ENCODE measurements at places on chromosomes 13 and 19. TPM values are rescaled to one million over a fixed set of nuclear protein-coding genes. Genes with fewer than 3 reads are reported as not detected.

The EDNRB gene
- 0.35 TPM for total RNA-seq

The PCDH20 gene
- 19.1 TPM for total RNA-seq

The METTL21C gene
- total RNA-seq: not detected

The VASP gene
- 224 TPM for total RNA-seq

The TECR gene
- 35.6 TPM for total RNA-seq

The ZNF30 gene
- total RNA-seq: 4.7 TPM

The SIAH3 gene
- under 0.01 TPM for total RNA-seq

The GARIN5A gene
- 0.52 TPM for total RNA-seq

The KLK12 gene
- not detected for total RNA-seq

The GNG7 gene
- not detected for total RNA-seq

The ZNF578 gene
- 6.5 TPM for total RNA-seq

The TEX29 gene
- not detected for total RNA-seq

The LRG1 gene
- total RNA-seq: 0.17 TPM

The CEACAM1 gene
- 0.69 TPM for total RNA-seq

DNA sequence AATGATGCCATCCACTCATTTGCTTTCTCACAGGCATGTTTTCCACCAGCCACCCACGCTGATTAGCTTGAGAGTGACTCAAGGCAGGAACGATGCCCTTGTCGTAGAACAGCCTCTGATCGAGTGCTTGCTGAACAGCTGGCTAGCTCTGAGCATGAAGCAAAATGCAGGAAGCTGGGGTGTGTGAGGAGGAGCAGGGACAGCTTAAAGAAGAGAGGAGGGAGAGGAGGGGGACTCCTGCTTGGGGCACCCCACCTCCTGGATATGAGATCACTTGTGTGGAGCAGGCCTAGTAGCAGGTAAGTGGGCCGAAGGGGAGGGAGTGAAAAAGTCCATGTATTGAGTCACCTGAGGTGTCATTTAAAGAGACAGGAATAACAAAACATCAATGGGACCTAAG, 48.8 kb downstream of the IRS2 start:
- DNase-seq: peak; percentile 63

GRCh38 chr13:51781246-51782022, 22.5 kb downstream of the DHRS12 start:
- DNase-seq: peak; percentile 33

DNA sequence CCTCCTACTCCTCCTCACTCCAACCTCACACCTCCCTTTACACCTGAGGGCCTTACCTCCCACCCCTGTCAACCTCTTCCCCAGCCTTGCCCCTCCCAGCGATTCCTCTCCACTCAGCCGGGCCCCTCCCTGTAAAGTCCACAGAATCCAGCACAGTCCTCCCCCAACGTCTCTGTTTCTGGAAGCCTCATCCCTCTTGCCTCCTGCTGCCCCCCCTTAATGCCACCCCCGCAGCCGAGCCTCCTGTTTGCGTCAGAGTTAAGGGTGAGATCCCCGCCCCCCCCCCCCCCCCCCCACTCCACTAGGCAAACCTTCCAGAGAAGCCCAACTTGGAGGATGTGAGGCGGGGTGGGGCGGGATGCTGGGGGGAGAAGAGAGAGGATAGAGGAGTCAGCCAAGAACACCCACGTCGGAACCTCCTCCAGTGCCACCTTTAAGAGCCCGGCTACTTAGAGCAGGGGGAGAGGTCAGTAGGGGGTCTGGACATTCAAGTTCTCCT, 2.1 kb downstream of the UNC13A start:
- DNase-seq: no peak

GRCh38 chr19:18833141-18833476, 1.4 kb downstream of the UPF1 start:
- peak; percentile 21 for DNase-seq

- DNase-seq: no peak
These were observed 481.9 kb downstream of the GPC6 start for GRCh38 chr13:93708308-93709075.

GRCh38 chr13:27542220-27542619, 78.1 kb downstream of the LNX2 start:
- no peak for DNase-seq

GRCh38 chr19:53147645-53148044, 11.2 kb downstream of the ZNF347 start:
- no peak for DNase-seq

DNA sequence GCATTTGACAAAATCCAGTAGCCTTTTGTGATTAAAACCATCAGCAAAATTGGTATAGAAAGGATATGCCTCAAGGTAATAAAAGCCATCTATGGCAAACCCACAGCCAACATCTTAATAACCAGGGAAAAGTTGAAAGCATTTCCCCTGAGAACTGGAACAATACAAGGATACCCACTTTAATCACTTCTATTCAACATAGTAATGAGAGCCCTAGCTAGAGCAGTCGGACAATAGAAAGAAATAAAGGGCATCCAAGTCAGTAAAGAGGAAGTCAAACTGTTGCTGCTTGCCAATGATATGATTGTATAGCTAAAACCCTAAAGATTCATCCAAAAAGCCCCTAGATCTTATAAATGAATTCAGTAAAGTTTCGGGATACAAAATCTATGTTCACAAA, 1510.3 kb downstream of the PCDH9 start:
- no peak for DNase-seq

- no peak for DNase-seq
These were observed 1.5 kb downstream of the SBNO2 start for GRCh38 chr19:1172353-1173158.

DNA sequence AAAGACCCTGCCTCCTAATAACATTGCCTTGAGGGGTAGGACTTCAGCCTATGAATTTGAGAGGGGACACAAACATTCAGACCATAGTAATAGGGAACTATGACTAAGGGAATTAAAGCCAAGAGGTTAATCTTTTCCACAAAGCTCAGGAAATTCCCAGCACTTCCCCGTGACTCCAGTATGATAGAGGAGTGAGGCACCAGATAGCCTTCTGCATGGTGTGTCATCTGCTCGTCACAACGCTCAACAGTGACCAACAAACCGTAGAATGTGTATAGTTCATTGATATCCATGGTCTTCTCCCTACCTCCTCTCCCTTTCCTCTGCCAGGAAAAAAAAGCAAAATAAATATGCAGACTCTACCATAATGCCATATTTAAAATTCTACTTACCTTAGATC, 64.4 kb downstream of the B3GLCT start:
- peak; percentile 49 for DNase-seq

DNA sequence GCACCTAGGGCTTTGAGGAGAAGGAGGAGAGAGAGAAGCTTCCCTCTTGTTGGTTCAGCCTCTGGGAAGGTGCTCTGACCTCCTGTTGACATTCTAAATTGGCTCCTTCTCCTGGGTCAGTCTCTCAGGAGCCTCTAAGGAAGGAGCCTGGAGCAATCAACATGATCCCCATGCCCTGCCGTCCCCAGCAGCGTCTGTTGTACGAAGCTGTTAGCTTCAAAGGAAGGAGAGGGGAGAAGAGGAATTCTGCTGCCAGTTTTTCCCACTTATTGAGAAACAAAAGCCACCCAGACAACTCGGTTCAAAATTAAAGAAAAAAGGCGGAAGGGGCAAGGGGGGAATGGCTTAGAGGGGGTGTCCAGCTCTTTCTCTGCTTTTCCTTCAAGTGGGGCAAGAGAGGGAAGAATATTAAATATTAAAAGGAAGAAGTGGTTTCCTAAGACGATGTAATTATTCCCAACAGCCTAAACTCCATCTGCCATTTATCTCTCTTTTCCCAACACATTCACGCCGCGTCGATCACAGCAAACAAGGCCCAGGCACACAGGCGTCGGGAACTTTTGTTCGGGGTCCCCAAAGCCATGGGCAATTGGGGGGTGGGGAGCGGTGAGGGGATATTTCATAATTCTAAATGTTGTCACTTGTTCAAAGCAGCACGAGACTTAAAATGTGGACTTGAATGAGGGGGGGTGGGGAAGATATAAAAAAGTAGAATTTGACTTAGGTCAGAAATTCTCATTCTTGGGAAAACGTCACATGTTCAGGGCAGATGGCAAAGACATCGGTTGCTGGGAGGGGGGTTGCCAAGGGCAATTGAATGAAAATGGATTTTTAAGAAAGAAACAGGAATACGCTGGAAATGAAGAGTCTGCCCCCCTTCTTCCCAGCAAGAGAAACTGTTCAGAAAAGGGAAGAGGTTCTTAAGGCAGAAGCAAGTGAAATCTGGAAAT, 116.8 kb upstream of the CACNA1A start:
- no peak for DNase-seq

DNA sequence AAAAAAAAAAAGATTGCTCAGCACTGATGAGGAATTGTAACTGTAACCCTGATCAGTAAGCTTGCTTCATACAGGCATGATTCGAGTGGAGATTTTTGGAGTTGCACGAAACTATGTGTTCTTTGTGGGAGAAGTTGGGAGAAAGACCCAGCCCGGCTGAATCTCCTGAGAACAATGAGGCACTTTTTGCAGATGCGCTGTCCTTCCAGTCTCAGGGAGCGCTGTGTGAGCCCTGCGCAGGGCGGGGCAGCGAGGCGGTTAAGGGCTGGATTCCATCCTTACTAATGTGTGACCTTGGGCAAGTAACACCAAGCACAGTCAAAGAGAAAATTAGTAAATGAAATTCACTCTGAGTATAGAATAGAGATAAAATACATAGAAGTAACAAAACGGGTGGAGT, 76.9 kb downstream of the SIPA1L3 start:
- no peak for DNase-seq

GRCh38 chr13:37364007-37364406, 234.6 kb downstream of the POSTN start:
- DNase-seq: no peak

GRCh38 chr19:38836983-38837626, 5.5 kb upstream of the ECH1 start:
- no peak for DNase-seq

- DNase-seq: no peak
These were observed 1.6 kb downstream of the PPP1R13L start for GRCh38 chr19:45403272-45403671.

DNA sequence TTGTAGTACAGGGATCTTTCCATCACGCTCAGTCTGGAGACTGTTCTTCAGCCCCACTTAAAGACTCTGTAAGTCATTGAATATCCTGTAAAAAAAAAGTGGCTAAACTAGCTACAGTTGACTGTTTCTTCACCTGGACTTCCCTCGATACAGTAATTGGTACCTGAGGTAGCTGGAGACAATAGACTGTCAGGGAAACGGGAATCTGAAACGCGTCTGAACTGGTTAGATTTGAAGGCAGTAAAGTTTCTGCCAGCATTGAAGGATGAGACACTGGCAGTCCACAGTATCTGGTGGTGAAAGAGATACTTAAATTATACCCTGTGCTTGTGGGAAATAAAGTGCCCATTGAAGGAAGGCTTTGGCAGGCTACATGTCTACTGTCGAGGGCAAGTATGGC, 550.5 kb downstream of the IRS2 start:
- no peak for DNase-seq

GRCh38 chr19:11087870-11088505, 1.3 kb upstream of the LDLR start:
- DNase-seq: no peak

DNA sequence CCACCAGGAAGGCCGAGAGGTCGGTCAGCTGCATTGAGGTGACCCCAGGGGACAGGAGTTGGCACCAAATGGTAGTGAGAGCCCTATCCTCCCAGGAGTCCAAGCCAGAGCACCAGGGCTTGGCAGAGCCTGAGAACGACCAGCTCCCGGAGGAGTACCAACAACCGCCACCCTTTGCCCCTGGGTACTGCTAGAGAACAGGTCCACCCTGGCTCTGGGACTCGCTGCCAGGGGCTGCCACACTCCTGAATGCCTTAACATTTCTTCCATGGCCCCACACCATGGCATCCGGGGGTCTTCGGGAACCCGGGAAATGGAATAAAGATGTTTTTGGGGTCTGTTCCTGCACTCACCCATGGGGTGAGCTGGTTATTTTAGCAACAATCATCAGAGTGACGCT, 14.1 kb downstream of the HSH2D start:
- no peak for DNase-seq

GRCh38 chr19:12777217-12778016, 2.1 kb upstream of the HOOK2 start:
- no peak for DNase-seq

GRCh38 chr13:67117010-67117550, 113.1 kb downstream of the PCDH9 start:
- DNase-seq: no peak

DNA sequence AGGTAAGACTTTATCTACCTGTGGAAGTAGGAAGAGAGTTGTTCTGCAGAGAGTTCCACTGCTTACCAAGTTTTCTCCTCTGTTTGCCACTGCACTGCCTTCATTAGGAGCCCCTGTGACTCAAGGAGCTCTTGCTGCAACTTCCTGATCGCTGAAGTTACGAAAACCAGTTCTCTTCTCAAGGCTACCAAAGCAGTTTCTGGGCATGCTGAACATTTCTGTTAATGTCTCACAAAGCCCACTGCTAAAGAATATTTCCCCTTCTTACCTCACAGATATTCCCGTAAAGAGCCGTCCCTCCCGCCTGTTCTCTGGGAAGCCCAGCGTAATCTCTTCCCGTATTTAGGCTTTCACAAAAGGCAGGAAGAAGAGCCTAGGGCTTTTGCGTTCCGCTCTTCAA, 82.6 kb upstream of the OXGR1 start:
- no peak for DNase-seq

GRCh38 chr19:7072541-7072940, 3.0 kb downstream of the ZNF557 start:
- no peak for DNase-seq

- DNase-seq: no peak
These were observed 6.5 kb downstream of the UNC13A start for GRCh38 chr19:17681505-17682125.

- DNase-seq: no peak
These were observed 304.7 kb downstream of the COG6 start for GRCh38 chr13:39960191-39960590.

- DNase-seq: no peak
These were observed 20.6 kb upstream of the CD33 start for GRCh38 chr19:51204321-51204720.

DNA sequence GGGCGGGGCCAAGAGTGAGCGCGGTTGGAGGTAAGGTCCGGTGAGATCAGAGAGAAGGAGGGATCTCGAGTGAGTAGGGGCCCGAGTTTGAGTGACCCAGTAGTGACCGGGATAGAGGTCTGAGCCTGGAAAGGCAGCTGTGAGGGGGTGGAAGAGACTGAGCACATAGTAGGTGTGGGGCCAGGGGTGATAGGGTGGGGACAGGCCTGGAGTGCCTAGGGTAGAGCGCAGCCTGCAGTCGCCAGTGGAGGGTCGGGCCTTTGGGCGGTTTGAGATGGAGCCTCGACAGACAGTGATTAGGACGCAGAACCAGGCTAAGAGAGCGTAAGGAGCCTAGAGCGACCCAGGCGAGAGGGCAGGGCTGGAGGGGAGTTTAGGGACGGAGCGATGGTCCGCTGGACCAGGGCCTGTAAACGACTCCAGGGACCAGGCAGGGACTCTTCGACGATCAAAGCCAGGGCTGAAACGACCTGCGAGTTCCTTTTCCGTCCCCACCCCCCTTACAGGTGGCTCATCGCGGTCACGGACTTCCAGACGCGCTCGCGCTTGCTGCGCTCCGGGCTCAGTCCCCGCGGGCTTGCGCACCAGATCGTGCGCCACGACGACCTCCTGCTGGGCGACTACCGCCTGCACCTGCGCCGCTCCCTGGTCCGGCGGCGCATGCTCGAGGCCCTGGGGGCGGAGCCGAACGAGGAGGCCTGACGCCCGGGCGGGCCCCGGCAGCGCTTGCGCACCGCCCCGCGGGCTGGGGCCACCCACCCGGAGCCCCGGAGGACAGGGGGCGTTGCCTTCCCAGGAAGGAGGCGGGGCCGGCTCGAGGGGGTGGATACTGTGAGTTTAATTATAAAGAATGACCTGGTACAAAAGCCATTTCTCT, 9.4 kb downstream of the C19orf81 start:
- peak; percentile 33 for DNase-seq

Measured in renal cortical epithelial cell (primary cell).